Endothelial cell of umbilical vein (primary cell): ENCODE measurements at places on chromosomes 1 and 21.

DNA sequence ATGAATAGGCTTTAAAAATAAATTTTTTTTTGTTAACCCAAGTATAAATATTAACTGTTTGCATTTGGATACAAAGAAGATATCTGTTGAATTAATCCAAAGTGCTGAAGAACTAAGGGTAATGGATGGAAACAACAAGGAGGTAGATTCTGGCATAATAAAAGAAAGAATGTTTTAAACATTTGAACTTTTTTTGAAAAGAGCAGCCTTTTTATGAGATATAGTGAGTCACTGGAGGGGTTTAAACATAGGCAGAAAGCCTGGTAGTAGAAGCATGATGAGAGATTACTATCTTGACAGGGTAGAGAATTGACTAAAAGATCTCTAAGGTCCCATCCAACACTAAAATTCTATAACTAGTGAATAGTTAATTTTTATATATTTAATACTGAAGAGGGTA is 2.7 kb downstream of the MIER1 start:
- no peak for DNase-seq

DNA sequence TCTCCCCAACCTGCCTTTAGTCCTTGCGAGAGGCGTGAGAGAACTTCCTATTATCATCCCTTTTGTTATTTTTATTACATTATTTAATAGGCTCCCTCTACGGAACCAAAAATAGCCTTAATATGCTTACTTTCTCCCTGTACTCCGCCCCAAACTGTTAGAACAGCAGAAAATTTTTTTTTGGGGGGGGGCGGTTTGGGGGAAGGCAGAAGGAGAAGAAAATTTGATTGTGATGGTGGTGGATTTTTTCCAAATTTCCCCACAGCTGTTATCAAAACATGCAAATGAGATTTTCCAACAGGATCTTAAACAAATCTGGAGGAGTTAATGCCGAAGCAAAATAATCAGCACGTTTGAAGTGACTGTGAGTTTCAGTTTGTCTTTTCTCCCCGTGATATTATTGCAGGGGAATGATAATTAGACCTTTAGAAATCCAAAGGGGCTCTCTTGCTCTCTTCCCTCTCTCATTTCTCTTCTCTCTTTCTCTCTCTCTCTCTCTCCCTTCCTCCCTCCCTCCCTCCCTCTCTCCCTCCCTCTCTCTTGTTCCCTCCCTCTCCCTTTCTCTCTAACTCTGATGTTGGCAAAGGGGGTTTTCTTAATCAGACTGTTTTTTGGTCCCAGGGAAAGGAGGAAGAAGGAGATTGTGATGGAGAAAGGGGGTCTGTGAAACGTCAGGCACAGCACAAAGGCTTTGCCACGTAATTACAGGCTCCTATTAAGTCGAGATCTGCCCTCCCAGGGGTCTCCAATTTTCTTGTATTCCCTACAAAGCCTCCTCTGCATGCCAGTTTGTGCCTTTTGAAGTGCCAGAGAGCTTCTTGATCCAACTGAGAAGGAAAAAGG is 1.1 kb upstream of the PRRX1 start:
- no peak for DNase-seq

DNA sequence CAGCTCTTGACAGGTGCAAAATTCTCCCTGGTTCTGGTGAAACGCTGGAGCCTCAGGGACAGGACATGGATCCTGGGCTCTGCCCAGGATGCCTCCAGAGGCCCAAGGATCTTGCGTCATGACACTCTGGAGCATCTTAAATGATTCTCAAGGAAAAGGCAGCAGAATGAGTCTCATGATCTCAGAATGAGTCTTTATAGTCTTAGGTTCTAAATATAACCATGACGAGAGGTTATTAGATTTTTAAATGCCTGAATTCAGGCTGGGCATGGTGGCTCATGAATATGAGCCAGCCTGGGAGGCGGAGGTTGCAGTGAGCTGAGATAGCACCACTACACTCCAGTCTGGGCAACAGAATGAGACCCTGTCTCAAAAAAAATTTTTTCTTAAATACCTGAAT is 55.5 kb downstream of the ECE1 start:
- DNase-seq = no peak

DNA sequence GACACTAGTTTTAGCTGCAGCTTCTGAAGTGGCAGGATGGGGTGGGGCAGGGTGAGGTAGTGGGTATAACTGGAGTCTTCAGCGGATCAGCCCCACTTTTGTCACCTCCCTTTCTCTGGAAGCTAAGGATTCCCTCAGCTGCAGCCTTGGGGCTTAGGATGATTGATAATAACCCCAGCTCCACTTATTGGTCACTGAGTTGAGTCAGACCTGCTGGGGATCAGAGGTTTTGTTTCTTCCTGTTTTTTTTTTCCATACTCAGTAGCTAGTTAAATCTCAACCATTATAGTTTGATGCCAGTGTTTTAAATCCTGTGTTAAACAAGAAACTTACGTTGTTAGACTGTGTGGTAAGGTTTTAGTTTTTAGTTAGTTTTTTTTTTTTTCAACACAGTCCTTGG is 57.2 kb downstream of the LAMC1 start:
- DNase-seq = peak; percentile 51

DNA sequence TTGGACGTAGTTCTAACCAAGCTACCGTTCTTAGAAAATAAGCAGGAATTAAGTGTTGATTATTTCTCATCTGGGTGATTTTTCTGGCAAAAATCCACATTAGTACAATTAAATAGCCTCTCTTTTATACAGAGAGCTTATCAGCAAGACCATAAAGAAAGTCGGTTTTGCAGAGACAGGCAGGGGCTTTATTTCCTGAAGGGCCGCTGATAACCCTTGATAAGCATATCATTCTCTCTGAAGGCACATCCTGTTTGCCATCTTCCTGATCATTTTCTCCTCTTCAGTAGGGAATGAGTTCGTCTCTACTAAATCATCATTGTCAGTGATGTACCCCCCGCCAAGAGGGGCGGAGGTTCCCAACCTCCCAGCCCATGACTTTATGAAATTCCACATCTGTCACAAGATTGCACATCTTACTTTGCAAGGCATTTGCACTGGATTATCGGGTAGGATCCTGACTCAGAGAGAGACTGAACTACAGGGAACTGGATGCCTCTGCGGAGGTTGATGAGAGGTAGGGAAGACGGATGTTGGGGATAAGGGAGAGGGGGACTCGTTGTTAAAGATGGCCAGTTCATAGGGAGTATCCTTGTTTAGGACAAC is 115.7 kb downstream of the KCNJ6 start:
- DNase-seq = peak; percentile 23

DNA sequence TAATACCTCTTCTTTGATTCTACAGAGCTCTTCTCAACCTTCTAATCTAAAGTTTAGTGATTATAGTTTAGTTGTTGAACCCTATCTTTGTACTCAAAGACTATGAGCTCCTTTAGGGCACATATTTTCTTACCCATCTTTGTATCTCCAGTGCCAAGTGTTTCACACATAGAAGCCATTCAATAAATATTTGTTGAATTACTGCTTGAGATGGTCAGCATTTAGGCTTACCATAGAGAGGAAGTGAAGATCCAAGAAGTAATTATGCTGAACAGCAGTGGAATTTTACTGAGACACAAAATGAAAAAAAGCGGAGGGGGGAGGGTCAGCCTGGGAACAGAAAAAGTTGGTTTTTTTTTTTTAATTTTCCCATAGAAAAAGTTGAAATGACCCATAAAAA is 21.9 kb downstream of the PIK3R3 start:
- DNase-seq = no peak

GRCh38 chr21:33171616-33172169 is 58.0 kb upstream of the IFNAR2 start:
- no peak for DNase-seq
